ENCODE measurements at places on chromosomes 6 and 20.

- no peak for DNase-seq
Observed at GRCh38 chr6:69650703-69651102, 146.1 kb downstream of the LMBRD1 start.

- no peak for DNase-seq
Observed at GRCh38 chr6:105226598-105227294, 46.9 kb upstream of the POPDC3 start.

DNA sequence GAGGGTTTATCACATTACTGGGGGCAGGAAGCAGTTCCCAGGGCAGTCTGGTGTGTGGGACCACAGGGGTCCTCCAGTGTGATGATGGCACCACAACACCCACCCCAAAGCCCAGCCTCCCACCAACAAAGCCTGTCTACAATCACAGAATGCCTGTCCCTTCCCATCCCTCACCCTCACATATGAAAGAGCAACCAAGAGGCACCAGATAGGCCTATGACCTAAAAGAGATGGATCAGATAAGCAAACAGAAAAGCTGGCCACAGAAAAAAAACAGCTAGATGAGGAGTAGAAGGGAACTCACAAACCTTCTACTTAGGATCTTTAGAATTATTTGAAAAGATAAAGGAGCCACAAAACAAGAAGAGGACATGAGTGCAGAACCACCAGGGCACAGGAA, 54.3 kb downstream of the SERAC1 start:
- DNase-seq: no peak

DNA sequence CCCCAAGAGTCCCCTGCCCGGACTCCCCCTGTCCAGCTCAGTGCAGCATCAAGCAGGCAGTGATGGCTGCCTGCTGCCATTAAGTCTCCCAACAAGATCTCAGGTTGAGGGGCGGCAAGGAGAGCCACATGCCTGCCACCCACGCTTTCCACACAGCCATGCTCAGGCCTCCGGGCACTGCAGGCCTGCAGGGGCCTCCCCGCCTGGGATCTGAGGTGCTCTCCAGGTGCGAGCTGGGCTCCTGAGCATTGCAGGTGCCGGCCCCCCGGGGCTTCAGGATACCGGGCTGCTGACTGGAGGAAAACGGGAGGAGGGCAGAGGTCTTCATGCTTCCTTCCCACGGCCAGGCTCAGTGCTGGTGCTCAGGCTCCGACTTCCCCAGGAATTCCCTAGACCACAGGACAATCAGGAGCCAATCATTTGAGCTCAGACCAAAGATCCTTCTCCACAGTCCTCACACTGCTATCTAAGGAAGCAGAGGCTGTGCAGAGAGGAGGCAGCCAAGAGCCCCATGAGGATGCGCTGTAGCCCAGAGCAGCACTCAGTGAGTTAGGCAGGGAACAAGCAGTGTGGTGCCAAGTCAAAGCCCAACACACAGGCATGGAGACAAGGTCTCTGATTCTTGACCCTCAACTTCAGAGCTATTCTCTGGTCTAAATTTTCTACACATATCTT, 52.7 kb downstream of the PYGB start:
- no peak for DNase-seq

- DNase-seq: no peak
Observed at GRCh38 chr20:19947611-19948264, 69.4 kb upstream of the NAA20 start.

DNA sequence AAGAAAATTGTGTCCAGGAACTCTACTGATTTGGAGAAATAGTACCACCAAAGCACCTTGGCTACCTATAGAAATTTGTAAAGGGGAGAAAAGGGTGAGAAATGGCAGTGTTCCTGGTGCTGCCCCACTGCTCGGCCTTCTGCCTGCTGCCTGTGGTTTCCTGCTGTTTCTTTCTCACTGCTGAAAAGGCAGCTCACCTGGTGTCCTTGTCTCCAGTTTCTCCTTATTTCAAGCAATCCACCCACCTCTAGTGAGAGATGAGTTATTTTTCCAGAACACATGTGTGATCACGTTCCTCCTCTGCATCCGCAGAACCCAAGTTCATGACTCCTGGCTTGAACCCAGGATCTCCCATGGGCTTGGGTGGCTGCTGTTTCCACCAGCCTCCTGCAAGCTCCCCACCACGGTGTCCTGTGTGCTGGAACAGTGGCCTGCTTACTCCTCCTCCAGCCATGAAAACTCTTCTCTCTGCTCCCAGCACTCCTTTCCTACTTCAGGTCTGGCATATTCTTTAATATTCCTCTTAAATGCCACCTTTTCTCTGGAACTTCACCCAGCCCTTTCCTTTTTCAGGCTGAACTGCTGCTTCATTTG, 48.9 kb downstream of the ELOVL2 start:
- no peak for DNase-seq

- no peak for DNase-seq
Observed at GRCh38 chr6:137697267-137697938, 169.7 kb upstream of the TNFAIP3 start.

- DNase-seq: no peak
Observed at GRCh38 chr6:100673641-100674040, 207.5 kb downstream of the ASCC3 start.

- DNase-seq: no peak
Observed at GRCh38 chr20:34122274-34122980, 10.4 kb upstream of the EIF2S2 start.

GRCh38 chr6:41055149-41055548, 2.1 kb downstream of the APOBEC2 start:
- DNase-seq: no peak
